Vein endothelial cell (primary cell): ENCODE measurements at places on chromosomes 3 and 15. TPM values are rescaled to one million over a fixed set of nuclear protein-coding genes. Genes with fewer than 3 reads are reported as not detected.

The IL17RB gene
- not detected in 2 replicates for total RNA-seq

The SI gene
- not detected in 2 replicates for total RNA-seq

The PLCH1 gene
- total RNA-seq: 0.10 and 0.33 TPM in 2 replicates

The LRRC49 gene
- 4.9 and 6.8 TPM in 2 replicates for total RNA-seq

The PLIN1 gene
- 0.10 TPM in 1 of 2 replicates, not detected in the other for total RNA-seq

The THRB gene
- total RNA-seq: 0.19 and 0.33 TPM in 2 replicates

The ALDH1L1 gene
- total RNA-seq: not detected in 2 replicates

The GABRR3 gene
- not detected in 2 replicates for total RNA-seq

The LTK gene
- 0.10 TPM in 1 of 2 replicates, not detected in the other for total RNA-seq

The ATR gene
- 21.2 and 30.0 TPM in 2 replicates for total RNA-seq

The PLCB2 gene
- 0.33 and 1.1 TPM in 2 replicates for total RNA-seq

The SLC51B gene
- not detected in 2 replicates for total RNA-seq

The ROPN1 gene
- total RNA-seq: not detected in 2 replicates

The EPHB1 gene
- total RNA-seq: 3.3 and 3.6 TPM in 2 replicates

The C2CD4A gene
- total RNA-seq: 0.98 and 1.2 TPM in 2 replicates

The CSPG5 gene
- total RNA-seq: 0.65 and 0.67 TPM in 2 replicates

The TMCO5A gene
- not detected in 2 replicates for total RNA-seq

The FAM3D gene
- total RNA-seq: under 0.01 TPM in 1 of 2 replicates, not detected in the other

The SMAD6 gene
- 15.3 and 24.2 TPM in 2 replicates for total RNA-seq

The SMCO1 gene
- not detected in 2 replicates for total RNA-seq

The OXSR1 gene
- 34.3 and 39.1 TPM in 2 replicates for total RNA-seq

The SHF gene
- 2.6 and 5.9 TPM in 2 replicates for total RNA-seq

The UQCC5 gene
- total RNA-seq: 3.7 and 4.6 TPM in 2 replicates

The SUCNR1 gene
- 0.10 TPM in 1 of 2 replicates, not detected in the other for total RNA-seq

The CHRNA5 gene
- total RNA-seq: 6.0 and 6.9 TPM in 2 replicates

The GRM2 gene
- 0.10 TPM in 1 of 2 replicates, not detected in the other for total RNA-seq

The UROC1 gene
- total RNA-seq: not detected in 2 replicates

The PTX3 gene
- total RNA-seq: 395 and 451 TPM in 2 replicates

The RGMA gene
- 0.10 TPM in 1 of 2 replicates, not detected in the other for total RNA-seq

The MOBP gene
- 0.19 and 0.65 TPM in 2 replicates for total RNA-seq

The EPHB3 gene
- not detected in 2 replicates for total RNA-seq

The CEMIP gene
- total RNA-seq: 0.19 and 0.33 TPM in 2 replicates

The GOLGA8Q gene
- 0.33 and 0.48 TPM in 2 replicates for total RNA-seq

The FES gene
- 45.2 and 65.0 TPM in 2 replicates for total RNA-seq

The NANOGP8 gene
- total RNA-seq: 0.38 TPM in 1 of 2 replicates, not detected in the other

The EFCAB12 gene
- under 0.01 and 0.19 TPM in 2 replicates for total RNA-seq
